ENCODE measurements at places on chromosomes 12 and 14.

DNA sequence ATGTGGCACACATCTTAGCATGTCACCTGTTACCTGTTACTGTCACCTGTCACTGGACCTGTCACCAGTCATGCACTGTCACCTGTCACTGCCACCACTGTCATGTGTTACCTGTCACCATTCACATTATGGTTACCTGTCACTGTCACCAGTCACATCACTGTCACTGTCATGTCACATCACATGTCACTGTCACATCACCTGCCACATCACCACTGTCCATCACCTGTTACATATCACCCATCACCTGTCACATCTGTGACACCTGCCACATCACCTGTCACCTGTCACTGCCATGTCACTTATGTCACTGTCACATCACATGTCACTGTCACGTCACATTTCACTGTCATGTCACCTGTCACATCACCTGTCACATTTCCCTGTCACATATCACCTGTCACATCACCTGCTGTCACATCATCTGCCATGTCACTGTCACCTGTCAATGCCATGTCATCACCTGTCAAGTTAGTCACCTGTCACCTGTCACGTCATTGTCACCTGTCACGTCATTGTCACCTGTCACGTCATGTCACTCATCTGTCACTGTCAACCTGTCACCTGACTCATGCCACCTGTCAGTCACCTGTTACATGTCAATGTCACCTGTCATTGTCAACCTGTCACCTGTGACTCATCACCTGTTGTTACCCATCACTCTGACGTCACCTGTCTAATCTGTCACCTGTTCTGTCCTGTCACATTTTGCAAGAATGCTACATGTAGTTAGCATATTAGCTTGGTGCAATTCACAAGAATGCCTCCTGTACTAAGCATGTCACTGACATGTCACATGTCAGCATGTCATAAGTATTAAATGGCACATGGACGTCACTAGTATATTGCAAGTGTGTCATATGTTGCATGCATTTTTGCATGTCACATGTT is 29.0 kb upstream of the TESC start:
- no peak for DNase-seq

DNA sequence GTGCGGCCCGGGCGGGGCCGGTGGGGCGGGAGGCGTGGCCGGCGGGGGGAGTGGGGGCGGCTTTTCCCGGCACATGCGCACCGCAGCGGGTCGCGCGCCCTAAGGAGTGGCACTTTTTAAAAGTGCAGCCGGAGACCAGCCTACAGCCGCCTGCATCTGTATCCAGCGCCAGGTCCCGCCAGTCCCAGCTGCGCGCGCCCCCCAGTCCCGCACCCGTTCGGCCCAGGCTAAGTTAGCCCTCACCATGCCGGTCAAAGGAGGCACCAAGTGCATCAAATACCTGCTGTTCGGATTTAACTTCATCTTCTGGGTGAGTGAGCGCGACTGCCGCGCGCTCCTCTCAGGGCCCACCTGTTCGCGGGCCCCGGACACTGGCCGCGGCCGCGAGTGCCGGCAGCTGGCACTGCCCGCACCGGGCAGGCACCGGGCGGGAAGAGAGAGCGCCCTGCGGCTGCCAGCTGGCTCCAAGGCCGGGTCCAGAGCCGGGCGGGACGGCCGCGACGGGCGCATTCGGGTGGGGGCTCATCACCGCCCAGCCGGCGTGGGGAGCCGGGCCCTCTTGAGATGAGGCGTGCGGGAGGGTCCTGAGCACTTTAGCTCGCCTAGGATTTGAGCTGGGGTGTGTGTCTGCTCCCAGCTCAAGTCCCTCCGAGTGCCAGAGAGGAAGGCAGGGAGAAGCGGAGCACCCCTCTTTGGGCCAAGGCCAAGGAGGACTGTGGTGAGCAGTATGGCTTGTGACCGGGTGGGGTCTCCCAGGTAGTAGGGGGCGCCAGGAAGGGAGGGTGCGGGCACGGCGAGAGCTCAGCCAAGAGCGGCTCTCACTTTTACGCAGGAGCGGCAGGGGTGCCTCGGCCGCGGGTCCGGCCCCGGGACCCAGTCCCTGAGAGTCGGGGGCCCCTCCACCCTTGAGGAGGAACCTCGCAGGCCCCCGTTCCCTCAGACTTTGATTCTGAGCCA is at the start of gene CD9:
TSS of gene CD9 (plus strand) at position 145 of the 957 bp plus-strand sequence. CDS start at position 245, 100 bp downstream.
- no peak for DNase-seq

- no peak for DNase-seq
Observed at GRCh38 chr12:83075471-83075870, 388.8 kb downstream of the TMTC2 start.

- no peak for DNase-seq
Observed at GRCh38 chr12:47746523-47746922, 12.2 kb downstream of the RAPGEF3 start.

DNA sequence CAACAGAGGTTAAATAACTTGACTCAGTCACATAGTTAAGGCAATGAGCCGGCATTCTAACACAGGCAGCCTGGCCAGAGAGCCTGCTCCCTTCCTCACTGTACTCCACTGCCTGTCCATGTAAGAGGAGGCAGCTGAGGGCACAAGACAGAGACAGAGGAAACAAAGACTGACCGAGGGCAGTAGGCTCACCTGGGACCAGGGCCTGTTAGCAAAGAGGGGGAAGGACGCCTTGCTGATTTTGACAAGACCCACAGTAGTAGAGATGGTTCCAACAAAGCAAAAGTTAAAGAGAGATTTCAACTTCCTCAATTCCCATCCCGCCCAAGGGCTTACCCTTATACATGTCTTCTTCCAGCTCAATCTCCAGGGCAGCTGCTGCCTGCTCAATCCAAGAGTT is 26.5 kb downstream of the OTUB2 start:
- no peak for DNase-seq

DNA sequence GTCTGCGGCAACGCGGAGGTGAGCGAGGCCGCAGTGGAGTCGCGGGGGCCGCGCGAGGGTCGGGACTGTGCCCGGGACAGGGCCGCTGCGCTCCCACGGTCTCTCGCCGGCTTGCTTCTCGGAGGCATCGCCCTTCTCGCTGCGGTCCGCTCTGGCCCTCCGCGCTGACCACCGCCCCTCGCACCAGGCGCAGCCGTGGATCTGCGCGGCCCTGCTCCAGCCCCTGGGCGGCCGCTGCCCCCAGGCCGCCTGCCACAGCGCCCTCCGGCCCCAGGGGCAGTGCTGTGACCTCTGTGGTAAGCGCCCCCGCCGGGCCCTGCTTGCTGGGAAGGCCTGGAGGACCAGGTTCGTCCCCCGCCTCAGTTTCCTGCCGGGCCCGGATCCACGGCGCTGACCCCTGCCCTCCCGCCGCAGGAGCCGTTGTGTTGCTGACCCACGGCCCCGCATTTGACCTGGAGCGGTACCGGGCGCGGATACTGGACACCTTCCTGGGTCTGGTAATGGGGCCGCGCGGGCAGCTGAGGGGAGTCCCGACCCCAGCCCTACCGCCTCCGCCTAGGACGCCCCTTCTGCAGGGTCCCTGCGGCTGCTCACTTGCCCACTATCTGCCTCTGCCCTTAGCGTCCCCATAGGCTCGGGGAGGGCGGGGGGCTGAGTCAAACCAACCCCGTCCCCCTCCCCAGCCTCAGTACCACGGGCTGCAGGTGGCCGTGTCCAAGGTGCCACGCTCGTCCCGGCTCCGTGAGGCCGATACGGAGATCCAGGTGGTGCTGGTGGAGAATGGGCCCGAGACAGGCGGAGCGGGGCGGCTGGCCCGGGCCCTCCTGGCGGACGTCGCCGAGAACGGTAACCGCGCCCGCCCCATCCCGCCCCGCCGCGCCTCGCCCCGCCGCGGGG is 7.0 kb downstream of the AMN start:
- no peak for DNase-seq

- no peak for DNase-seq
Observed at GRCh38 chr14:60691383-60692113, 32.6 kb downstream of the SIX4 start.

DNA sequence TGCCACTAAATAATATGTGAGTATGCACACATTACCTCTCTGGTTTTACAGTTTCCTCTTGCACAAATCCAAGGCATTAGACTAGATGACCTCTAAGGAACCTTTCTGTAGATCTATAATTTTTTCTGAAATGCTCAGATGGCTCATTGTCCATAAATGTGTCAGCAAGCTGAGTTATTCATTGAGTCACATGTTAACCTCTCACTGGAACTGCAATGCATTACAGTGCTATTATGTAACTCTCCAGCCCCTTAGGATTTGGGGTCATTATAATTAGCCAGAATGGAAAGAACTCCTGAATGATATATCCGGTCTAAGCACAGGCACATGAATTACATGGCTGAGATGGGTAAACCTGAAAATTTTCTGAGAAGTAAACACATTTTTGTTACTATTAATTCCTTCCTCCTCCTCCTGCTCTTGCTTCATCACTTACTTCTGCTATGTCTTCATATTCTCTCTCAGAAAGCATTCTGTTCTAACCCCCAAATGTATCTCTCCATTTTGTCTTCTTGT is 20.3 kb upstream of the DRAM1 start:
- DNase-seq, result no peak

DNA sequence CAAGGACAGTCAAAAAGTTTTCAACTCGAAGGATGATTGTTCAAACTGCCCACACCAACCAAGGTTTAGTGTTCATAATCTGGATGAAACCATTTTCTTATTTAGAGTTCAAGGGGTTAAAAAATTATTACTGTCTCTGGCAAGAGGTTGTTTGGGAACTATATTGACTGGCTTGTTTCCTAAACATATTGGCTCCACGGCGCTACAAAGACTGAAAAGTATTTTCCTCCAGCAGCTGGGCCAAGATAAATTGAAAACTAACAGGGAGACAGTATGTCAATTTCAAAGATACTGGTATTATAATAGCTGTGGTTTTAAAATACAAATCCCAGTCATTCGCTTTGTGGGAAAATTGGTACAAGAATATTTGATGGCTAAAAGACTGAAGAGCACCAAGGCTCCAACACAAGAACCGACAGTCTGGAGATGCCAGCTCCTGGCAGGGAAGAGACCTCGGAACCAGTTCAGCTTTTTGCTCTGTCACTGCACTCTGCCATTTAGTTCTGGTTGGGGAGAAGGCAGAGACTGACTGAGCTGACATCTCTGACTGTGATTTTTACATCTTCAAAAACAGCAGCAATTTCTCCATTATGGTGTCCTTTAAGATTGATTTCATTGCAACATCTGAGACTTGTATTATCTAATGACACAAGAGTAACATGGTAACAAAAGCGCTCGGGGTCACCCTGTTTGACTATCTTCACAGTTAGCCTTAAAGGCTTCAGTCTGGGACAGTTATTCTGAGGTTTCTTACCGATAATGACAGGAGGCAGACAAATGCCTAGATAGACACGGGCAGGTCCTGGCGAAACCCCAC is 62.0 kb downstream of the ST8SIA1 start:
- DNase-seq, result no peak

GRCh38 chr12:76813265-76813664 is 49.4 kb downstream of the ZDHHC17 start:
- DNase-seq, result no peak

GRCh38 chr14:69392481-69392880 is 5.6 kb downstream of the ERH start:
- DNase-seq, result no peak

DNA sequence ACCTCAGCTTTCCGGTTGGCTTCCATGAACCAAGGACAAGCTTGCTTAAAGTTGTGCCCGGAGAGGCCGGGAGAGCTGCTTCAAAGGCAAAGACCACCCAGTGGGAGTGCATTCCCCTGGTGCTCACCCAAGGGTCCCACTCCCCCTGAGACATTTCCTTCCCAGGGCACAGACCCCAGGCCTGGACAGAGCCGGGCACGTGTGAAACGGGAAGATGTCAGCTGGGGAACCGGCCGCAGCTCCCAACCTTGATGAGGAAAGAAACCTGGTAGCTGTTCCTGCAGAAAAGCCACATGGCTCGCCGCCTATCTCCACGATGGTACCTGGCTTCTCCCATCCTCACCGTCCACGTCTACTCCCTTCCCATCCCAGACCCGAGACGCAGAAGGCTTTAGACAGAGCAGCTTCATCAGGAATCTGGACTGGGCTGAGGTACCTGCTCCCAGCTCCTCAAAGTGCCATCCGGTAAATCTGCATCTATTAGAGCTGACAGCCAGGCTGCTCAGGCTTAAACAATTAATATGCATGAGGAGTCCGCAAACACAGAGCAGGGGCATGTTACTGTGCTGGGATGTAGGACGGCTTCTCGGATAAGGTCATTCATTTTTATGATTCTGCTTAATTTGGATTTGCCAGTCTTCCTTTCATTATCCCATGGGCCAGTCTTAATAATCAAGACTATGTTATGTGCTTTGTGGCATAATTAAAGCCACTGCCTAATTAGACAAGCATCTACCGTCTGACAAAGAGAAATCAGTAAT is 53.1 kb downstream of the GALNT9 start:
- DNase-seq, result no peak

DNA sequence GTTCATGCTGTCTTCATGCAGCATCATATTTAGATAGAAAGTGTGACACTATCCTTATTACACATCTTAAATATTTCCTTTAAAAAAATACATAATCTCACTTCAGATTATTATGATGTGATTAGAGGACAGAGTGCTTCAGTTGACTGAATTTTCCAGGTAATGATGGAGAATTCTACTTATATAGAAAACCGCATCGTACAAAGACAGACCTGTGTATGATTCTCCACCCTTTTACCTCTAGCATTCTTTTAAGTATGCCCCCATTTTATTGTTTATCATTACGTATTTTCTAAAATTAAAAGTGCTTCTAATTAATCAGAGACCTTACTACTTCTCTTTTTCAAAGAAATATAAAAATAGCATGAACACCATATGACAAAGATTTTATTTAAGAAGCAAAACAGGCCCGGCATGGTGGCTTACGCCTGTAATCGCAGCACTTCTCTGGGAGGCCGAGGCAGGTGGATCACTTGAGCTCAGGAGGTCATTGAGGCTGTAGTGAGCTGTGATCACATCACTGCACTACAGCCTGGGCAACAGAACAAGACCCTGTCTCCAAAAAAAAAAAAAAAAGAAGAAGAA is 13.9 kb downstream of the RPS6KA5 start:
- DNase-seq, result no peak

DNA sequence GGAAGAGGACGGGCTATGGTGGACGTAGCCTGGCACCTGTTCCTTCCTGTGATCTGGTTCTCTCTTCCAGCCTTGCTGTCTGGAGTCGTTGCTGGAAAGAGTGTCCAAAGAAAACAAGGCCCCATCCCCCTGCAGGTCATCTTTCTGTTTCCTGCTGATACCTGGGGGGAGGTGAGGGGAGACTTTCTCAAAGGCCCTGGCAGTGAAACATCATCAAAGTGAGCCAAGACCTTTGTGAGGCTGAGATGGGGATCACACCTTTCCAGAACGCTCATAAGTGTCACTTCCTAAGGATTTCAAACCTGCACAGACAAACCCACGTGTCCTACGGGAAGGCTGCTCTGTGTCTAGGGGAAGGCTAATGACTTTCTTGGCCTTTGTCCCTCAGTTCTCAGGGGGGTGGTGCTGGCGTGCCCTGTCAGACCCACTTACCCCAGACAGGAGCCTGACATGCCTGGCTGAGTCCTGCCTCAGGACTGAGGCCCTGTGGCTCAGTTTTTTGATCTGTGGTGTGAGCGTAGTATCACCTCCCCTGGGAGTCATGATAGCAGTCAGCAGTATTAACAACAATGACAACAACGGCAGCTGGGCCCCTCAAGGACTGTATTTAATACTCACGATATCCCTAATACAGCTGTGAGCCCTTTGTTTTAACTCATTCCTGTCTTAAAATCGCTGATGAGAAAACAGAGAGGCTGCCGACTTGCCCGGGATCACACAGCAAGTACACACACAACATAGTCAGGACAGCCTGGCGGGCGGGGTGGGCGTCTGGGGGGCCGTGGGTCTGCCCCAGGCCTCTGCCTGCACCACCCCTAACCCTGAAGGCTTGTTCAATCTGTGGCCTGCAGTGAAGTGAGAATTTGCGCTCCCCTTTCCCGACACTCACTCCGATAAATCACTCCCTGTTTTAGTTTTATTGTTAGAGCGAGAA is 235.2 kb downstream of the SLC41A2 start:
- DNase-seq, result no peak

- DNase-seq, result no peak
Observed at GRCh38 chr12:14849661-14850060, 6.3 kb upstream of the ART4 start.
